COLO829 (cell line): ENCODE measurements at places on chromosomes 16 and 17.

DNA sequence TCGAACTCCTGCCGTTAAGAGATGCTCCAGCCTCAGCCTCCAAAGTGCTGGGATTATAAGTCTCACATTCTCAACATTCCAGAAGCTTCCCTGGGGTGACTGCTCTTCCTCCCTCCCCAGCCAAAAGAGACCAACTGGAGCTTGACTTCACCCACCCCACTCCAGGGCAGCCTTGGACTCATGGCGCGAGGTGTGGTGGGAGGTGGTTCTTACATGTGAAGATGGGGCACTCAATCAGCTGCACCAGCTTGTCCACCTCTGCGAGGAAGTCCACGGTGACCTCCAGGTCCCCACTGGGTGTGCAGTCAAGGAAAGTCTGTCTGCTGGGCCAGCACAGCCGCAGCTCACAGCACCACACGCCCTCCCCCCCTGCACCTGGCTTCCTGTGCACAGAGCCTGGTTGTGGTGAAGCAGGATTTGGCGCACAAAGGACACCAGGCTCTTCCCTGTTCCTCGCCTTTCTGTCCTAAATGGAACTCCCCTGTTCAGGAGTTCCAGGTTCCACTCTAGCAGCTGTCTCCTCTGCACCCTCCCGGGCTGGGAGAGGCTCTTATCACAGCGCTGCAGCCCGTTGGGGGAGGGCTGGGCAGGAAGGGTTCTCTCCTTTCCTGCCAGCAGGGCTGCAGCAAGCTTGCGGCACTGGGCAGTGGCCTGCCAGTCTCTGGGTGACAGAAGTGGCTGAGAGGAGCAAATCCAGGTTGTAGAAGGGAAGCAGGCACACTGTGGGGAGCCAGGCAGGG, 9.6 kb upstream of the MTSS2 start:
- DNase-seq = no peak

- DNase-seq = no peak
Observed at GRCh38 chr17:8798846-8799569, at the start of gene MFSD6L. MFSD6L (minus strand) TSS chr17:8799365; CDS start chr17:8799120, 245 bp downstream.

- no peak for DNase-seq
Observed at GRCh38 chr17:33260638-33261037, 32.5 kb downstream of the ASIC2 start.

DNA sequence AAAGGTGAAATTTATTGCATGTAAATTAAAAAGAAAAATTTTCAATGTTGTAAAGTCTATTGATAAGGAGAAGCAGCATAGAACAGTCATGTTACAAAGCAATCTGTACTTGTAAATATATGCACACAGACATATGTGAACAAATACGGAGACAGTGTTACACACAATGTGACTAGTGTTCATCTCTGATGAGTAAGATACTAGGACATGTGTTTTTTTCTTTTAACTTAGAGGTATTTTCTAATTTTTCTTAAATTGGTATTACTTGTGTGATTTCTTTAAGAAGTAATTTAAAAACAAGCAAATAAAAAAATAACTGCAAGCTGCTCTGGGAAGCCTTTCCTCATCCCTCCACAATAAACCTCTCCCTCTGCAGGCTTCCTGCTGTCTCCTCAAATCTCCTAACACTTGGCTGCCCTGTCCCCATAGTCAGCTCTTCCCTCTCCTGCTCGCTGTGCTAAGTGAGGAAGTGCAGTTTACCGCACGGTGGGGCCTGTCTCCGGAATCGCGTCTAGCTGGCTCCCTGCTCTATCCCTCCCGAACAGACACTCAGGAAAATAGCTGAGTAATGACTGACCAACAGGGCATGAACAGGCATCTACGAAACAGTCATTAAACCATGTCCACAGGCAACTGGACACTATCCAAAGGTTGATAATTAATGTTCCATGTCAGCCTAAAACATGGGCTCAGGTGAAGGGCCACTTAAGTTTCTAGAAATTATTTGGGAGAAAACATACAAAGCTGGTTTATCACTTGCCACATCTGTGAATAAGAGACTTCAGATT, 35.9 kb downstream of the CMTM4 start:
- peak; percentile 56 for DNase-seq

- no peak for DNase-seq
Observed at GRCh38 chr17:57871863-57872262, 22.0 kb upstream of the MRPS23 start.

DNA sequence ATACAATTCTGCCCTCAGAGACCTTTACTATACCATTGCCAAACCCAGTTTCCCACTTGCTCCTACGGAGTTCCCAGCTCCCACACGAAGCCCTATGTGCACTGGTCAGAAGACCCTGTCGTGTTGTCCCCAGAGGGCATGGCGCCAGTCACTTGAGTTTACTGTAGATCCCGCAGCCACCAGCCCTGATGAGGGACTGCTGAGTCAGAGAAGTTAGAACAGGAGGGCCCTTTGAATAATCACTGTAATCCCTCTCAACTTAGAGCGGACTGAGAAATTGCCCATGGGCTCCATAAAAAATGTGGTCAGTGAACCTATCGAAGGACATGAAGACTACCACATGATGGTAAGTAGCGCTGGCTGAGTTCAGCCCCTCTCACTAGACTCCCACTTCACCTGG, 9.2 kb downstream of the UBFD1 start:
- DNase-seq = peak; percentile 45

DNA sequence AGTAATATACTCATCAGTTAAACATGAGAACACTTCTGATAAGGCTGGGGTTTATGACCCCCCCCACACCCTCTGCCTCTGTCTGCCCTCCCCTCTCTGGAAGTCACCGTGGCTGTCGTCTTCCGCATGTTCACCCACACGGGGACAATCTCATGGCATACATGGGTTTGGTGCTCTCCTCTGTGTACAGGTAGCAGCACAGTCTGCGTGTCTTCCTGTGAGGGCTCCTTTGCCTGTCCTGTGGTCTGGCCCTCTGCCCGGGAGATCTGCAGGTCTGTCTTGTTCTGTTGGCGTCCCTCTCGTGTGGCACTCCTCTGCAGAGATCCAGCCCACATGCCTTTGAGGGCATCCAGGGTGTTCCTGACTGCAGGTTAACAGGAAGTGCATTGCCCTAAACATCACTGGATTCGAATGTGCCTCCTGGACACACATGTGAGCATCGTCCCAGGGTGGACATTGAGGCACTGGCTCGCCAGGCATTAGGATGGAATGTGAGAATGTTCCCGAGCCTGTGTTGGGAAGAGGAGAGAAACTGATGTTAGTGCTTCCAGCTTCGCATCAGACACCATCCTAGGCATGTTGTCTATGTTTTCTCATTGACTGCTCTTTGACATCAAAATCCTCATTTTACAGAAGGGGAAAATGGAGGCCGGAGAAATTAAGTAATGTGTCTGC, 54.5 kb downstream of the NKD1 start:
- DNase-seq = no peak

GRCh38 chr17:48335858-48336500, 94.0 kb downstream of the SKAP1 start:
- peak; percentile 17 for DNase-seq

DNA sequence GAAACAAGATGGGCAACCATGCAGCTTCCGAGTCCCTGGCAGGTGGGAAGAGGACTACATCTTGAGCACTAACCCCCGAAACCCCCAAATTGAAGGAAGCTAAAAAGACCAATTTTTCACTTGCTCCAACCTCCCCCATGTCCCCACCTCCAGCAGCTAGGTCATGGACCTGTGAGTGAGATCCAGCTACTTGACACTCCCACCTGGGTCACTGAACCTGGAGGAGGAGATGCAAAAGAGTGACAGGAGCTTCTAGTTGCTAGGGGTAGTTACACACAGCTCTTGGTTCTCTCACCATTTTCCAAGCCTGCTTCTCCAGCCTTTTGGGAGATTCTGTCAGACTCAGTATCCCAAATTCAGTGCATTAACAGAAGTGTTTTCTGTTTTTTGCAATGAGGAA, 11.2 kb downstream of the PDZD9 start:
- DNase-seq = no peak

DNA sequence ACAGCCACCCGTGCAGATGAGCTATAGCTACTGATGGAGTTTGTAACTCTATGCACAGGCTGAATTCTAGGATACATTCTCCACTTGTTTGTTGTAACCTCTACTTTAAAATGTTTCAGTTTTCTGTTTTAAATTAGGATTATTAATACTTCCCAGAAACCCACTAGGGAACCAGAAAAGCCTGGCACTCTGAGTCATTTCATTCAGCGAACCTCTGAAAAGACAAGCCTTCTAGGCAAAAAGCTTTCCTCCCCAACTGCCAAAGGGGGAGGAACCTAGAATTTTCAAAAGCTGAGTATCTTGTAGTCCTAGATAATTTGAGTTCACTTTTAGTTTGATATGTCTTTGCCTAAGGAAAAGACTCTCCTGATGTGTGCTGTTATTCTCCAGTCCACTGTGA, 43.2 kb downstream of the GOSR1 start:
- no peak for DNase-seq

- DNase-seq = peak; percentile 81
Observed at GRCh38 chr17:39069114-39069756, 82.2 kb downstream of the PLXDC1 start.

- no peak for DNase-seq
Observed at GRCh38 chr17:40427002-40427491, 9.4 kb upstream of the TOP2A start.

- DNase-seq = no peak
Observed at GRCh38 chr17:55492781-55493341, 18.4 kb downstream of the SMIM36 start.

GRCh38 chr17:14903854-14904253, 361.3 kb downstream of the PMP22 start:
- DNase-seq = no peak

DNA sequence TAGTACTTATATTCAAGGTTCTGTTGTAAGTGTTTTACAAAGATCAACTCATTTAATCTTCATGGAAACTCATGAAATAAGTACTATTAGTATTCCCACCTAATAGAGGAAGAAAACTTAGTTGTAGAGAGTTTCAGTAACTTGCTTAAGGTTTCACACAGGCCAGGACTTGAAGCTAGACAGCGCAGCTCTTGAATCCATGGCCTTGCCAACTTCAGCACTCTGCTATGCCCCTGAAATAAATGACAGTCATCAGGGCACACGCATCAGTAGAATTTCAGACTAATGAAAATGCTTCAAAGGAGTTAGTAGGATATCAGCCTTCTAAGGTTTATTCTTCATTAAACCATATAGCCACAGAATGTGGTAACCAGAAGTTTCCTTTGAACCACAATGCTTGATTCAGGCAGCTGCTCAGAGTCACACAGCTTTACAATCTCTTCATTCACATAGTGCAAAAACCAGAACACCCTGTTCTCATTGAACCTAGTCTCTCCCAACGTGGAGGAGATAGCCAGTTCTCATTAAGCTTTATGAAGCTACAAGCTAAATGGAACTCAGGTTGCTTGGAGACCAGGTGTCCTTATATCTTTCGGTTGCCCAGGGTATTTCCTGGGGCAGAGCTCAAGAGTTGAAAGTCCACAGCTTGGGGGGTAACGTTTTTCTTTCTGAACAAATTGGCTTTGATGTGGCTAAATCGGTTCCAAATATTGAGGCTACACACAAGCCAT, 39.7 kb downstream of the KCNJ2 start:
- no peak for DNase-seq

DNA sequence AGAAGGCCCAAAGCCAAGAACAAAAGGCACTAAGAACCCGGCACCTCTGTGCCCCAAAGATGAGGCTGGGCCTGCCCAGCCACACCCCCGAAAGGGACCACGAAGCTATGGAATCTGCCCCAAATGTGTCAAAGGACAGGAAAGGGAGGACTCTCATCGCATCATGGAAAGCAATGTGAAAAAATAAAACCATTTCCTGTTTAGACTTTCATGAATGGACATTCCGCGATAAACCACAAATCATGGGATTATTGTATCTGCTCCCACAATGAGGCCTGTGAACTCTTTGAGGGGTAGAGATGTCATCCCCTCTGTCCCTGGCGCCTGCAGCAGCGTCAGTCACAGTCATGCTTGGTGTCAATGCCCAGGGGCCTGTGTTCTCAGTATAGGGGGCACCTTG, 135.0 kb downstream of the COPRS start:
- peak; percentile 87 for DNase-seq

DNA sequence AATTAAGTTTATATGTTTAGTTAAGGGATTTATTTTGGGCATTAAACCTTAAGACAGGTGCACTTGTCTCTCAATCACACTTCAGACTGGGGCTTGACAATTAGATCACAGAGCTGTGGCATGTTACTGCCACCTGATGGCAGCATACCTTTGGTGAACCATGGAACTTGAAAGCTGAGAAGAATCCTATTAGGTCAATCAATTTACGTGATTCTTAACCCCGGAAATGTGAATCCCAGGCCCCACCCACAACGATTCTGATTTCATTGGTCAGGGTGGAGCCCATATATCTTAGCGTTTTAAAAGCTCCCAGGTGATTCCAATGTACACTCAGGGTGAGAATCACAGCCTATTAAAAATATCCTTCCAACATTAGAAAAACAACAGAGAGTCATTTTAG, 91.0 kb downstream of the GSG1L start:
- peak; percentile 42 for DNase-seq

GRCh38 chr16:15686287-15686686, 36.2 kb downstream of the NDE1 start:
- no peak for DNase-seq

DNA sequence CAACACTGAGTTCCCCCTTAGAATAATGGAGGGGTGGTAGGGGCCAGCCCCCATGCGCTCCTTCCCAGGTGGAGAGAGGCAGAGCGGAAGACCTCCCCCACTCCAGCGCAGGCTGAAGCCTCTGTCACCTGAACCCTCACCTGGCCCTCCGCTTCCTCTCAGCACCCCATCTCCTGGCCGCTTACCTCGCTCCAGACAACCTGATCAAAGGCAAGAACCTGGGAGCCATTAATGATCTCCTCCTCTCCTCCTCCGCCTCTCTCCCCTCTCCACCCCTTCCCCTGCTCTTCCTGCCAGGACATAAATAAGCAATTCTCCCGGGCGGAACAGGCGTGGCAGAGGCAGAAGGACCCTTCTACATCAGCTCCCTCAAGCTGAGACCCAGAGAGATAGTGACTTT, 110.2 kb upstream of the LHX1 start:
- DNase-seq = no peak

DNA sequence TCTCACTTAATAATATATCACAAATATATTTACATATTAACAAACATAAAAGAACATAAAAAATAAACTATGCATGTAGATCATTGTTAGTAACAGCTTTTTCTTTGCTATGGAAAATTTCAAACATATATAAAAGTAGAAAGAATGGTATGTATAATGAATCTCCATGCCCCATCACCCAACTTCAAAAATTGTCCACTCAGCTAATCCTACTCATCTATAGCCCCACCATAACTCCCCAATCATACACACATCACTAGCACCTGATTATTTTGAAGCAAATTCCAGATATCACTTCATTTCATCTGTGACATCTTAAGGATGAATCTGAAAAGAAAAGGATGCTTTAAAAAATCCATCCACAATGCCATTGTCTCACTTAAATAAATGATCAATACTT, 46.8 kb downstream of the SHISA6 start:
- no peak for DNase-seq

DNA sequence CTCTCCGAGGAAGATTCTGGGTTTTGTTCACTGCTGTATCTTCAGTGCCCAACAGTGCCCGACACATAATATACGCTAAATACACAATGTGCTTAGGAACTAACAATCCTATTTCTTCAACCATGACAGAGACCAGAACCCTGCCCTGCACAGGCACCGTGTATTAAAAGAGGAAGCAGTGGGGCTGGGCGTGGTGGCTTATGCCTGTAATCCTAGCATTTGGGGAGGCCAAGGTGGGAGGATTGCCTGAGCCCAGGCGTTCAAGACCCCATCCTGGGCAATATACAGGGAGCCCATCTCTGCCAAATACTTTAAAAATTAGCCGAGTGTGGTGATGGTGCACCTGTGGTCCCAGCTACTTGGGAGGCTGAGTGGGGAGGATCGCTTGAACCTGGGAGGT, 19.3 kb downstream of the ARL2BP start:
- no peak for DNase-seq

GRCh38 chr17:60036796-60037677, 41.7 kb downstream of the HEATR6 start:
- peak; percentile 69 for DNase-seq
